ENCODE measurements at places on chromosomes 12 and 14. TPM values are rescaled to one million over a fixed set of nuclear protein-coding genes. Genes with fewer than 3 reads are reported as not detected.

Gene STON2
- total RNA-seq, result not detected

DNA sequence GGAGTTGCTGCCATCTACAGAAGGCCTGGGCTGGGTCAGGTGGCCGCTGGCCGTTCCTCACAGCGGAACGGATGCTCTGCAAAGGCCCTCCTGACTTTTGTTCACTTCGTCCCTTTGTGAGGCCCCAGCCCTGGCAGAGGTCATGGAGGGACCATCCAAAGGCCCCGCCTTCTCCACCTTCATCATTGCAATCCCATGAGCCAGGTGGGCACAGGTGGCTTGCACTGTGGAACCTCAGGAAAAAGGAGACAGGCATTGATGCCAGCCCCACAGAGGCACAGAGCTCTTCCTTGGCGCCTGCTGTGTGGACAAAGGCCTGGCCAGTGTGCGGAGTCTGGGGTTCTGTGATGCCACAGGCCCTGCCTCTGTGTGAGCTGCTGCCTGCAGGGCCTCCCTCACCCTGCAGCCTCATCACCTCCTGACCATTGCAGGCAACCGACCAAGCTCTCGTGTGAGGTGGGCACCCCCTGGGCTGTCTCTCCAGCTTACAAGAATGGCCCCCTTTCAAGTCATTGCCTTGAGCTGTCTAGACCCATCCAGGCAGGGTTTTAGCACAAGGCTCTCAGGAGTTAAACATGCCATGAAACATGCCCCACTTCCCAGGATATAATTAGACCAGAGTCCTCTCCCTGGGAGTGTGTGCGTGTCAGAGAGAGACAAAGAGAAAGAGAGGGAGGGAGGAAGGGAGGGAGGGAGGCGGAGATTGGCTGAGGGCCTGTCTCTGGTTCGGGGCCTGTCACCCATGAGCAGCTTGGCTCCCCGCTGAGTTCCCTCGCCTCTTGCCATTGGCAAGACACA lies 19.3 kb downstream of the NFKBIA start:
- peaks cover 2% of the 10 kb centered on the region for H3K27me3 ChIP-seq
- H3K4me3 ChIP-seq, result peak overlapping the region; percentile 80
- DNase-seq, result peak; percentile 83
- H3K36me3 ChIP-seq, result no peaks in the 10 kb centered on the region

- DNase-seq, result peak; percentile 52
- H3K36me3 ChIP-seq, result no peaks in the 10 kb centered on the region
- H3K4me1 ChIP-seq, result peaks cover 19% of the 10 kb centered on the region
- H3K4me3 ChIP-seq, result no peak overlapping the region
- no peak overlapping the region for H3K27ac ChIP-seq
Observed at GRCh38 chr14:75315144-75315543, 36.5 kb downstream of the FOS start.

DNA sequence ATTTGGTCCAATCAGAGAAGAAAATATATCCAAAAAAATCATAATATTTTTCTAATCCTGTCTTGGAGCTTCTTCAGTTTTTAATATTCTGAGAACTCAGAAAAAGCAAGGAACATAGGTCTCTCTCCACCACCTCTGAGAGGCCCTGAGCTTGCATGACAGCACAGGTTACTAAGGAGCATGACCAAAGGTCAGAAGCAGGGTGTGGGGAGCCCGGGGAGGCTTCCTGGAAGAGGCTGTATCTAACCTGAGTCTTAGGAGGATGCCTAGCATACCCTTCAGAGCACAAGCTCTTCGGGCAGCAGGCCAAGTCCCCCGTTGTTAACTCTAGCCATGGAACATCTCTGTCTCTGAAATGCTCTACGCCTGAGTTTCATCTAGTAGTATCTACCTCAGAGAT lies 15.7 kb upstream of the STON2 start:
- no peaks in the 10 kb centered on the region for H3K36me3 ChIP-seq
- H3K4me1 ChIP-seq, result no peaks in the 10 kb centered on the region
- H3K27me3 ChIP-seq, result peaks cover 23% of the 10 kb centered on the region
- H3K27ac ChIP-seq, result no peak overlapping the region

DNA sequence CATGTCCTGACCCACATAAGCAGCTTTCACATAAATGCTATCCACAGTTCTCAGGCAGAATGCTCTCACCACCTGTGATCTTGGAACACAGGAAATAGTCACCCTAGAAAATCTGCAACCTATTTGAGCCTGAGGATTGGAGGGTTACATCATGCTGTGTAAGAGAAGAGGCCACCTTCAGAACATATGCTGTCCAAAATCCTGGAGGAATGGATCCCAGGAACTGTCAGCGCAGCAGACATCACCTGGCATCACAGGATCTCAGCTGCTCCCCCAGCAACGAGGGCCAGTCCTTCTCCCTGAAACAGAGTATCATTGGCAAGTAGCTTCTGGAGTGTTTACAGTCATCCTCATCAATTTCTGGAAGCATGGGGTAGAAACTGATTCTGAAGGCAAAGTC lies 63.2 kb upstream of the LTA4H start:
- H3K27me3 ChIP-seq, result peaks cover 14% of the 10 kb centered on the region
- H3K36me3 ChIP-seq, result no peaks in the 10 kb centered on the region
- no peak overlapping the region for H3K4me3 ChIP-seq
- DNase-seq, result no peak
- H3K4me1 ChIP-seq, result peaks cover 14% of the 10 kb centered on the region
